Stimulated activated CD4-positive, alpha-beta T cell treated with anti-CD3 and anti-CD28 coated beads, TNF-alpha, amount 100 ng/mL, for 4 hours (primary cell): ENCODE measurements at places on chromosomes 7 and 10.

DNA sequence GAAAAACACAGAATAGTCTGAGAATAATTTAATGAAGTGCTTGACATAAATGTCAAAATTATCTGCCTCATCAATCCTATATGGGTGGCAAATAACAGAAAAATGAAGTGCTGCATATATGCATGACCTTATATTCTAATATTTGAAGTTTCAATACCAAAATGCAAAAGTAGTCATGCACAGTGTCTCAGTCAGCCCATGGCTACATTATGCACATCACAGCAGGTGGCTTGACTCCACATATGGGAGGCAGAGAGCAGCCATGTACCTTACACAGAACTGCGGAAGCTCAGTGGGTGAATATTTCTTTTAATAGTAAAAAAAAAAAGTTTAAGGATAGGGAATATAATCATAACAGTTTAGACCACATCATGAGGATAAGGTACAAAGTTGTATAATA is 17.4 kb upstream of the LIPN start:
- no peak for DNase-seq

DNA sequence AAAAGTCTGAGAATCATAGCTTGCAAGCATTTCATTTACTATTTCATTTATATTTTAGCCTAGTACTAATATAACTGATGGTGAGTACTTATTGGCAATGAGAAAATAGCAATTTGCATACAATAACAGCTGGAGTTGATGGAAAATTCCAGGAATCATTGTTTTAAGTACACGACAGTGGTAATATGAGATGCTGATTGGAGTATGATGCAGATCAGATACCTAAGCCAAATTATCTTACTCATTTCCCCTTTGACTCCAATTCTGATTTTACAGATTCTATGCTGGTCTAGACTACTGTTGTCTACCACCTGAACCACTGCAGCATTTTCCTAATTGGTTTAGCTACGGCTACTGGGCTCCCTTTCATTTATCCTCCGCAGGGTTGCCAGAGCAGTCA is 36.7 kb downstream of the GNG11 start:
- DNase-seq = no peak

DNA sequence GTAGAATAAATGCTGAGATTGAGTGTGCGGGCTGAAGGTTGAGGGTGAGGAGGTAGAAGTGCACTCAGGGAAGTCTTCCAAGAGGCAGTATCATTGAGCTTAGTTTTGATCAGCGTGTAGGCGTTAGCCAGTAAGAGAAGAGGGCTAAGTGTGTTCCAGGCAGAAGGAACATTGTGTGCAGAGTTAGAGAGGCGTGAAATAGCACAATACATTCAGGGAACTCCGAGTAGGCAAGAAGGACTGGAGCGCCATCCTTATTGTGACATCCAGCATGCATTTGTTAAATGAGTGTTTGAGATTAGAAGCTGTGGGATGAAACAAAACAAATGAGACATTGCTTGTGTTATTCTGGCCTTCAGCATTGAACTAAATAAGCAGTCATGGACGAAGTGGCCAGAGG is 140.9 kb upstream of the MKLN1 start:
- DNase-seq = no peak

DNA sequence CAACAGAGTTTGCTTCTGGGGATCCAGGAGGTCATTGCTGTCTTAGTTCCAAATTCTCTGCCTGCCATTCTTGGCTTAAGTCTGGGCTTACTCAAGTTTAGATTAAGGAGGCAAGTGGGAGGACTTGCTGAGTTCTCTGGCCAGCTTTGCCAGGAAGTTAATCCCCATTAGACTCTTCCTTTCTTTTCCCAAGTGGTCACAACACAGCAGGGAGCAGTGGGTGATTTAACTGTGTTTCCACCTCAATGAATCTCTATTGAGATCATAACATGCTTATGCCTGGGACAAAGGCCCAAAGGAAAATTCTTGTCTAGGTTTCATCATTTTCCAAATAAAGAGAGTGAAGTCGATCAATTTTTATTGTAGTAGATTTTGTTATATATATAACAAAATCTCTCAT is 1159.6 kb downstream of the SORCS3 start:
- no peak for DNase-seq

- no peak for DNase-seq
Measured at GRCh38 chr10:43394868-43395267, 14.1 kb downstream of the HNRNPF start.

DNA sequence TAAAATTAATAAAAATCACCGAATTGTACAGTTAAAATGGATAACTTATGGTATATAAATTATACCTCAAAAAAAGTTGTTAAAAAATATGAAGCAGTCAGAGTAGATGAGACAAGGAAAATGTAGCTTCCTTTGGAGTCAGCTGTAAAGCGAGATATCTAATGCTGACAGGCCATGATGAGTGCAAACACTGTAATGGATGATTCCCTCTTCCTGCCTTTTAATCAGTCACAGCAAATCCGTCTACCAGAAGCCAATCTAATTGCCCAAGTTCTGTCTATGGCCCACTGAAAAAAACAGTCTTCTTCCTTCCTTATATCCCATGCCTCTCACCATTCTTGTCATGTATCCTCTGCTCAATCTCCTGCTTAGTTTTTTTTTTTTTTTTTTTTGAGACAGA is 59.9 kb upstream of the DNAJB12 start:
- no peak for DNase-seq

DNA sequence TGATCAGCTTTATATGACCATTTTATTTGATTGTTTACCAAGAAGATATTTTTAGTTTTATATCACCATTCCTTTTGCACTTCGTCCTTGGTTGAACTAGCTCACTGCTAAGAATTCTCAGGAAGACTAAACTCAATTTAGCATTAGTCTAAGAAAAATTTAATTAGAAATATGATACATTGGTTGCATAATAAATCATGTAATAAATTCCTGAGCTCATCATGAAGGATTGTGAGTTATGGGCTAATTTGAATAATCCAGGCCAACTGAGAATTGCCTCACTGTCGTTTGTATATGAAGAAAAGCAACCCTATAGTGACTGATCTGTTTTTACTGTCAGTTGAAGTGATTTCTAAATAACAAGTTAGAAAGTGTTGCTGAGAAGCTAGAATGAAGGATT is 725.5 kb downstream of the DNAJB9 start:
- no peak for DNase-seq

DNA sequence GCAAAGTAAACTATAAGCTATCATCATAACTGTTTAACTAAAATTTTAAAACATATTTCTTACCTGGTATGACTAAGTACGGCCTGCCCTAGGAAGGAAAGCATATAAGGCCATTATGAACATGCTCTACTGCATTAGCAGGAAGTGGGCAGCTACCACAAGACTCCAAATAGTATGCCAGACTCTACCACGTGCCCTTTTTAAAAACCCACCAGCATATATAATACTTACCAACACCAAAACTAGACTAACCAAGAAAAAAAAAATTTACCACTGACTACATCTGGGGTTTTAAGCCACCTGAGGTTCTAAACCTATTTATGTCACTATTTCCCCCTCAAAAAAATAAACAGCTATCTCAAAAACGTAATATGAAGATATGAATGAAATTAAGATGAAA is 30.1 kb downstream of the NUDCD3 start:
- no peak for DNase-seq

- no peak for DNase-seq
Measured at GRCh38 chr7:123122916-123123315, 76.9 kb downstream of the SLC13A1 start.

DNA sequence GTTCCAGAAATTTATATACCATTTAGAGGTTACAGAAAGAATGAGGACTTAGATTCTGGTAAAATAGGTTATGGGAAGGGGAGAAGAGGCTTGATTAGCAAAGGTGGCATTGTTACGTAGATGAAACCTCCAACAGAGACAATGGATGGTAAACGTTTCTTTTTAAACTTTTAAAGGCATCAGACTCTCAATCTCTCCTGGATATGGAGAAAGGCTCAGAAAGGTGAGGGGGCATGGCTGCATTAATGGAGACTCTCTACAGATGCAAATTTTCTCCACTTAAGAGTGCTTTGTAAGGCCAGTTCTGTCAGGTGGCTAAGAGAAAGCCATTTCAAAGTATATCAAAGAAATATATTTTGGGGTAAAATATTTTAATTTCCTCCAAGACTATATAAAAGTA is 240.9 kb upstream of the PTER start:
- no peak for DNase-seq

GRCh38 chr10:61020420-61021158 is 76.6 kb upstream of the RHOBTB1 start:
- no peak for DNase-seq

GRCh38 chr7:34756691-34757090 is 98.7 kb downstream of the NPSR1 start:
- no peak for DNase-seq

GRCh38 chr7:91812388-91812787 is 68.1 kb downstream of the MTERF1 start:
- DNase-seq = no peak

GRCh38 chr7:26199301-26200037 is 1.1 kb downstream of the HNRNPA2B1 start:
- DNase-seq = peak; percentile 51

DNA sequence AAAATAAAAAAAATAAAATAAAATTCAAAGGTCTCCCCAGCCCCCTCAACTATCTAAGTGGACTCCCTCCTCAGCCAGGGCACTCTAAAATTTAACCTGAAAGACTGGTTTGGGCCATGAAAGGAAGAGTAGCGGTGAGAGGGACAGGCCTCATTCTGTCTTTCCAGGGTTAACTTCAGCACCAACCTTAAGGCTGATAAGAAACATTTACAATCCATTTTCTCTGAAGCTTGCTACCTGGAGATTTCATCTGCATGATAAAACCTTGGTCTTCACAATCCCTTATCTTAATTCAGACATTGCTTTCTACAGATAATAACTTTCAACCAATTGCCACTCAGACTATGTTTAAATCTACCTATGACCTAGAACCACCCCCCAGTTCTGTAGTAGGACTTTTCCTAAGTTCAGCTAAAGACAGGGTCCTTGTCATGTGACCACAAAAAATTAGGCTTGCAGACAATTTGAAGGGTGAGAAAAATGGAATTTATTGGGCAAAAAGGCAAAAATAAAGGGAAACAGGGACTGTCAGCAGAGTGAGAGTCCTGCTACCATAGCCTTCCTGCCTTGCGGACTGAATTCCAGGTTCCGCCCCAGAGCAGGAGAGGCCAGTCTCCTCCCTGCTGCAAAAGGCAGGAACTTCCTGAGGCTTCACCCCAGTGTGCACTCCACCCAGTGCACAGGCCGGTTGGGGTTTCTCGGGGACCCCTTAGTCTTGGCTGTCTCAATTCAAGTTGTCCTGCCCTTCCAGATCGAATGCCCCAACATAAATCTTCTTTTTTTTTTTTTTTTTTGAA is 26.0 kb downstream of the AGK start:
- no peak for DNase-seq

- no peak for DNase-seq
Measured at GRCh38 chr7:157008-157310, 35.4 kb upstream of the FAM20C start.

DNA sequence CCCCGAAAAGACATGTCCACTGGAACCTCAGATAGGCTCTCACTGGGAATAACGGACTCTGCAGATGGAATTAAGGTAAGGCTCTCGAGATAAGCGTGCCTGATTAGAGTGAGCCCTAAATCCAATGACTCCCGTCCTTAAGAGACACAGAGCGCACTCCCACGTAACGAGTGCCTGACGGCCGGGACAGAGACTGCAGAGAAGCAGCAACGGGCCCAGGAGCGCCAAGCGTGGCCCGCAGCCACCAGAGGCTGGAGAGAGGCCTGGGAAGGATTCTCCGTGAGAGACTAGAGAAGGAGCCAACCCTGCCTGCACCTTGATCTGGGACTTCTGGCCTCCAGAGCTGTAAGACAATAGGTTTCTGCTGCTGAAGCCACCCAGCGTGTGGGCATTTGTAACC is 20.0 kb upstream of the TNRC18 start:
- DNase-seq = no peak

DNA sequence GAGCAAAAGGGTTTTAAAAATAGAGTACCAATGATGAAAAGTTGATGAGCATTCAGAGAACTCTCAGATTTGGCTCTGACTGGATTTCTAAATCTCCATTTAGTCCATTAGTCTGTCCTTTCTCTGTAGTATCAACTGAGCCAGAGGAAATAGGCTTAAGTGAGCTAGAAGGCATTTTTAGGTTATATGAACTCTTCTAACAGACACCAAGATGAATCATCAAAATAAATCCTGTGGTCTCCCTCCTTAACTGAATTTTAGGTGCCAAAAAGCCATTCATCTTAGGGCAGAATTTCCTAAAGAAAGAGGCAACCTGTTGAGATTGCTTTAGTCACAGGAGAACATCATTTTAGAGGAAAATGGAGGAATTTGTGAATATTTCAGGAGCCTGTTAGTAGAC is 305.1 kb downstream of the AUTS2 start:
- no peak for DNase-seq

GRCh38 chr10:77972148-77972547 is 45.6 kb upstream of the DLG5 start:
- no peak for DNase-seq

GRCh38 chr7:94149789-94150545 is 145.8 kb upstream of the BET1 start:
- DNase-seq = no peak

DNA sequence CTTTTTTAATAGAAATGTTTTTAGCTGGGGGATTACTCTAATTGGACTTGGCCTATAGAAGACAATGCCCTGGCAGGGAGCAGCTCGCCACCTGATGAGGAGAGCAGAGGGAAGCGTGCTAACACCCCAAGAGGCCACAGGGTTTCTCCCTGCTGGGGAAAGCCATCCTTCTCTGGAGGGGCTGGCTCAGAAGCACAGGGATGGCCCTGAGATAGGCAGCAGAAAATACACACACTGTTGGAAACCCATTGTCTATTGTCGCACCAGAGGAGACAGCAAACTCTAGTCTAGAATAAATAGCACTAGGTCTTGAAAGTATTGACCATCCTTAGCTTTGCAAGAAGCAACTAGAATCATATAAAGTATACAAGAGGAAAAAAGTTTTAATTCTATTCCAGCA is 5.4 kb downstream of the COBL start:
- no peak for DNase-seq

- no peak for DNase-seq
Measured at GRCh38 chr7:147519062-147519461, 1071.5 kb upstream of the C7orf33 start.

- no peak for DNase-seq
Measured at GRCh38 chr7:44215531-44215930, 14.8 kb downstream of the YKT6 start.

DNA sequence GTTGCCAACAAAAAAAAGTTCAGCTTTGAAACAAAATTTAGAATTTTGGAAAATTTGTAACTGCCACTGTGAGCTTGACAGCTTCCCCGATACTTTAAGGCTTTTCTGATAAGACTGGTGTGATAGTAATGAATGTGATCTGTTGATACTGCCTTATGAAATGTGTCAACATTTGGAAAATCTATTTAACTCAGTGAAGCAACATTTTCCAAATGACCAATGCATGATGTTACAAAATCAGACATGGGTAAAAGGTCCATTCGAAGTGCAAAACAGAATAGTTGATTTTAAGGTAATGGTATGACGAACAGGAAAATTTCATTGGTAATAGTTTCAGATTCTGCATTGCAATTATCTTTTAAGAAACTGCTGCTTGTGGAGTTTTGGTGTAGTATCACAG is 175.4 kb downstream of the SEM1 start:
- no peak for DNase-seq

GRCh38 chr7:18610331-18610948 is 114.9 kb downstream of the HDAC9 start:
- DNase-seq = no peak
